Left ventricle myocardium superior (tissue), 1 donor: ENCODE measurements at places on chromosomes 5 and 9.

DNA sequence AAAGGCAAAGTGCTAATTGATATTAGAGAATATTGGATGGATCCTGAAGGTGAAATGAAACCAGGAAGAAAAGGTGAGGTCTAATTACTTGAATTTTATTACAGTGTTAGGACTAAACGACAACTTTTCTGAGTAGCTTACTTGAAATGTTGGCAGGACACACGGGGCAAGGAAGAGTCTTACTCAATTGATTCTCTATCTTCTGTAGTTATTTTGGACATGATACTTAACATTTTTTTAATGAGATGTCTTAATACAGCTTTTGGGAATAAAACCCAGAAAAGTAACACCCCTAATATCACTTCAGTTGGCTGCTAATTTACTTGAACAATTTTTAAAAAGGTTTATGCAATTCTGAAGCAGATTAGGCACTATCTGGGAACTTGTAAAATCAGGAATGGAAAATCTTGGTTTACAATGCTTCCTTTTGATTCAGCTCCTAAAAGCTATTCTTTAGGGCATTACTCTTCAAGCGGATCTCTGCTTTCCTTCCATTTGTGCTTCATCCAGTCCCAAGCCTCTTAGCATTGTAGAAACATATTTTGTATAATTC, 13.7 kb downstream of the SUB1 start:
- no peak for DNase-seq

- no peak for DNase-seq
Observed at GRCh38 chr5:138770977-138771376, 17.8 kb downstream of the CTNNA1 start.

DNA sequence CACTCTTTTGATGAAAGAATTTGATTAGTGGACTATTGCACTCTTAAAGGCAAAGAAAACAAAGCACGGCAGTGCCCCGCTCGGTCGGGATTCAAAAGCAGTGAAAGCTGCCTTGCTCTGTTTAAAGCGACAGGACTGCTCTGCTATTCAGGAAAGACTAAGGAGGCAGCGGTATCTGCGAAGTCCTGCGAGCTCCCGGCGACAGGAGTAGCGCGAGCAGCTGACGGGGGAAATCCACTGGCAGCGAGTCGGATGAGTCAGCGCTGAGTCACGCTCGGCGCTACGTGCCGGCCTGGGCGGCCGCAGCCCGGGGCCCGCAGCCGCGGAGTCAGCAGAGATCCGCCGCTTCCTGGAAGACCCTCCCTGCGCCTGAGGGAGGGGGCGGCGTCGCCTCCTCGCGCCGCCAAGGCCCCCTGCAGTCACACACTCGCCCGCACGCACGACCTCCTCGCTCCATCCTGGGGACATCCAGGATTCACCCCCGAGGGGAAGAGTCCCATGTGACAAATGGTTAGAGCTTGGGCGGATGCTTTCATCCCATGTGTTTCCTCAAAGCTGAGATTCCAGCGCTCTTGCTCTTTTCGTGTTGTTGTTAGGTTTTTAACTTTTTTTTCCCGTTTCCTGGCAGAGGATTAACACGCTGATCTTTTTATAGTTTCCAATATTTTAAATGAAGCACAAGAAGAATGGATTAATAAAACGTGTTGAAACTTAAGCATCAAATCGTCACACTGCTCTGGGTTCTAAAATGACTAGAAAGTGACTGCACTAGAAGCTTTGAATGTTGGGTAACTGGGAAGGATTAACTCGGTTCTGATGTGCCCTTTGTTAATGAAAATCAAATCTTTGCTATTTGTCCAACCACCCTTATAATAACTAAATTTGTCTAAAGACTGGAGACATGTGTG, 102.5 kb downstream of the ARRDC3 start:
- DNase-seq, result peak; percentile 96

DNA sequence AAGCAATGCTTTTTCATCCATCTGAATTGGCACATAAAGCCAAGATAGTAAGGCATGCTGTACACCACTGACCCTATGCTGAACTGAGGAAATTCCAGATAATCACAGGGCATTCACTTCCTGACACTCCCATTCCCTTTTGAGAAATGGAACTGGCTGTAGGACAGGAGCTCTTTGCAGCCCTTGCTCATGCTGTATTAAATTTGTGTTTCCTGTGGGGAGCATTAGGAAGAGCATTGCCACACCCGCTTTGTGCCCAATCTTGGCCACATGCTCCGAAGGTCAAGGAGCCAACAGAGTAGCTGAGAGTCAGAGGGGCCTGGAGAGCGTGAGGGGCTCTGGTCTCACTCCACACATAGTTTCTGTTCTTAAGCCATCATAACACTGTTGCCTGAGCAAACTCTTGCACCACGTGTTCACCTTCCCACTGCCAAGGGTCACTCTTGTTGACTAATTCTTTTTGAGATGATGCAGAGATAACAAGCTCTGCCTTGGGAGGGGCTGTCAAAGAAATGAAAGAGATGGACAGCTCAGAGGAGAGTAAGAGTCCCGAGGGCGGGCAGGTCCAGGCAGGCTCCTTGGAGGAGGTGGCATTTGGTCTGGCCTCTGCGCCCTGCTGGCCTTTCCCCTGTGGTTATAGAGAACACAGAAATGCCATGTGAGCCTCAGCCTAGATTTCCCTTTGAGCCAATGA, 31.7 kb upstream of the ARAP3 start:
- no peak for DNase-seq

DNA sequence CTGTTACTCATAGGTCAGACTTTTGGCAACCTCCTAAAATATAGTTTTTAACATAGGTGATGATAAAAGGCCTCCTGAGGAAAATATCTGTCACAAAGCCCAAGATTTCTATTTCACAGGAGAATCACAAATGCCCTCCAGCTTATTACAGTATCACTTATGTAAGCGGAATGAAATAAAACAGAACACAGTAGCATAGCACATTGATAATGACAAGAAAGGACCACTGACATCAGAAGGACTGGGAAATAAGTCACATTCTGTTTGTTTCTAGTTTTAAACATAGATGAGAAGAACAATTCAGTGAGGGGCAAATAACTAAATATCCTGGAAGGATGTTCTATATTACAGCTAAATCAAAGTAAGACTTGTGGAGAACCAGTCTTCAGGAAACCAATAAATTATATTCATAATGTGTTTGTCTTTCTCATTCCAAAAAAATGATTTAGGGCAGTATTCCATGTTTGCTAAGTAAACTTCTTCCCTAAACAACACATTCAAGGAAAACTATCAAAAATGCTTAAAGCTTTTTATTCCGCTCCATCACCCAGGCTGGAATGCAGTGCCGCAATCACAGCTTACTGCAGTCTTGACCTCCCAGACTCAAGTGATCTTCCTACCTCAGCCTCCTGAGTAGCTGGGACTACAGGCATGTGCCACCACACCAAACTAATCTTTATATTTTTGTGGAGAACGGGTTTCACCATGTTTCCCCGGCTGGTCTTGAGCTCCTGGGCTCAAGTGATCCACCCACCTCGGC, 20.8 kb upstream of the CTNNAL1 start:
- no peak for DNase-seq

DNA sequence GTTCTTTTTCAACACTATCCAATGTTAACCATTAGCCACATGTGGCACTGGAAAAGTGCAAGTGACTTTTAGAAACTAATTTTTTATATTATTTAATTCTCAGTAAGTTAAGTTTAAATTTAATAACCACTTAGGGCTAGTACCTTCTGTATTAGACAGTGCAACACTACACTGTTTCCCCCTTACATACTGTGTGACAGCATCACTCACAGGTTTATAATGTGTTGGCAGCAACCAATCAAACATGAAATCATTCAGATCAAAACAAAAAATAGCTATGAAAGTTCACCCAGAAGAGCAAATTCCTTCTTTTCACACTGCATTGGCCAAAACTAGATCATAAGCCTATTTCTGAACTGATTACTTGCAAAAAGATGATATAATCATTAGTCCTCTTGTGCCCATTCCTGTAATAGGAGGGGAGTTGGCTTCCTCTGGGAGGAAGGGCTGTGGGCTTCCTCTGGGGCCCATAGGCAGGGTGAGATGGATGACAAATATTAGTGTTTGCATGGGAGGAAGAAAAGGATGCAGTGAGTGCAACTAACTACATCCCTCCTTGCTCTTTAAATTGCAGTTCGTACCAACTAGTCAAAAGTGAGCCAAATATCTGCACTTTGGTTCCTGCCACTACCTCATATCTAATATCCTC, 708.1 kb upstream of the RGMB start:
- no peak for DNase-seq

DNA sequence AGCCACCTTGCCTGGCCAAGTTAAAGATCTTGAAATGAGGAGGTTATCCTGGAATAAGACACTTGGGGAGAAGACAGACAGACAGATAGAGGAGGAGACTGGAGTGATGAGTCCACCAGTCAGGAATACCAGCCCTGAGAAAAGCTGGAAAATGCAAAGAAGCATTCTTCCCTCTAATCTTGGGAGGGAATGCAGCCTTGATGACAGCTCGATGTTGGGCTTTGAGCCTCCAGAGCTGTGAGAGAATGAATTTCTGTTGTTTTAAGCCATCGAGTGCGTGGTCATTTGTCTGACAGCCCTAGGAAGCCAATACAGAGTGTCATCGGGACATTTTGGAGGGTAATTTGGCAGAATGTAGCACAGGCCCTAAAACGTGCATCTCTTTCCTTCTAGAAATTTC, 199.1 kb upstream of the IER5L start:
- DNase-seq, result no peak

DNA sequence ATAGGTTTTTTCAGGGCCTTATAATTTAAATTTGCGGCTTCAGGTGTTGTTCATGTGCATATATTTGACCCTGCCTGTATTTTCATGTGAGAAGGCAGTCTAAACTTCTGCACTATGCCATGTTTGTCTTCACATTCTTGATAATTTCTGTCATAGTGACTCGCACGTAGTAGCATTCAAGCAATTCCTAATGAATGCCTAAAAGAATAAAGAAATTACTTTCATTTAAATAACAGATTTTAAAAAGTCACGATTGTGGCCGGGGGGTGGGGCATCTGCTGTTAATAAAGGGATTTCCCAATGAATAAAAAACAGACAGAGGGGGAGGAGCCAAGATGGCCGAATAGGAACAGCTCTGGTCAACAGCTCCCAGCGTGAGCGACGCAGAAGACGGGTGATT, 318.0 kb downstream of the ADAMTS6 start:
- no peak for DNase-seq

DNA sequence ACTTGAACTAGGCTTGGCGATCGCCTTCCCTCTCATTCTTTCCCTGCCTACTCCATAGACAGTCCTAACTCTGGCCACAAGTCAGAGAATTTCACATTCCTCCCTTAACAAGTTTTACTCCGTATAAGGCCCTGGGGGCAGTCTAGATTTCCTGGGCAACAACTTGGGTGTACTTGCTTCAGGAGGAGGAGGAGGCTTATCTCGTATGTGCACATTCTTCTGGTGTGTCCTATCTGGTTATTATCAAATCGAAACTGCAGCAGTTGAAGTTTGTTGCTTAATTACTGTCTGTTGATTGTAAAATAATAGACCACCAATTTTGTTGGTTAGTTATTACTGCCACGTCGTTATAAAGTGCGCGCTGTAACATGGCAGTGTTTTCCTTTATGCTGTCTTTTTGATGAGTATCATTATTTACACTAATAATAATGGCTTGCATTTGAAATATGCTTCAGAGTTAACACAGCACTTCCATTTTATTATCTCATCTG, 42.0 kb downstream of the PIP5K1B start:
- DNase-seq, result no peak

- no peak for DNase-seq
Observed at GRCh38 chr9:137309368-137310188, 7.5 kb upstream of the NRARP start.

GRCh38 chr5:15256485-15256884, 243.5 kb upstream of the FBXL7 start:
- no peak for DNase-seq

GRCh38 chr5:160060001-160060400, 51.1 kb downstream of the TTC1 start:
- DNase-seq, result no peak

DNA sequence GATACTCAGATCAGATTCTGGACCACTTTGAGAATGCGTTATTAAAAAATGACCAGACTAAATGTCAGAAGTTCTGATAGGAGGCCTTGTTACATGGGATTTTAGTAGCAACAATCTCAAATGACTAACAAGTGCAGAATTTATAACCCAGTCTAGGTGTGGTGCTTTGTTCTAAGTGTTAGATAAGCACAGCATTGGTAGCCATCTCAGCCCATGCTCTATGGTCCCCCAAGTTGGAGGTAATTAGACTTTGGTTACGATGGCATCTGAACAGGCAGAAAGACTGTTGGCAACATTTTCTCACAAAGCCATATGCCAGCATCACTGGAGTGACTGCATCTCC, 140.4 kb upstream of the RPS23 start:
- no peak for DNase-seq

GRCh38 chr5:84573017-84573712, 188.5 kb upstream of the EDIL3 start:
- no peak for DNase-seq

GRCh38 chr5:94690778-94691177, 72.3 kb downstream of the SLF1 start:
- no peak for DNase-seq

DNA sequence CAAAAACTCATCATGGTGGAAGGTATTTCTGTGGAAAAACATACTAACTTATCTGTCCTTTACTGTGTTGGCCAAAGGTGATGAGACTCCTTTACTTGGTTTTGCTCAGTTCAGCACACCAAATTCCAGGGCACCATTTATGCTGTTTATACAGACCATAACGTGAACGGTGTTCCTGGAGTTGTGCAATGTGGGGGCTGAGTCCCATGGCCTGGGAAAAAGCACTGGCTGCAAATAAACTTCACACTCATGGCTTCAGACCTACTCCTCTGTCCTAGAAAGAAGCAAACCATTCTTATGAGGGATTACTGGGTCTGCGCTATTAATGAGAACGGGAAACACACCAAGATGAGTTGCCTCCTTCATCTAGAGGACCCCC, 10.4 kb downstream of the FREM1 start:
- no peak for DNase-seq

DNA sequence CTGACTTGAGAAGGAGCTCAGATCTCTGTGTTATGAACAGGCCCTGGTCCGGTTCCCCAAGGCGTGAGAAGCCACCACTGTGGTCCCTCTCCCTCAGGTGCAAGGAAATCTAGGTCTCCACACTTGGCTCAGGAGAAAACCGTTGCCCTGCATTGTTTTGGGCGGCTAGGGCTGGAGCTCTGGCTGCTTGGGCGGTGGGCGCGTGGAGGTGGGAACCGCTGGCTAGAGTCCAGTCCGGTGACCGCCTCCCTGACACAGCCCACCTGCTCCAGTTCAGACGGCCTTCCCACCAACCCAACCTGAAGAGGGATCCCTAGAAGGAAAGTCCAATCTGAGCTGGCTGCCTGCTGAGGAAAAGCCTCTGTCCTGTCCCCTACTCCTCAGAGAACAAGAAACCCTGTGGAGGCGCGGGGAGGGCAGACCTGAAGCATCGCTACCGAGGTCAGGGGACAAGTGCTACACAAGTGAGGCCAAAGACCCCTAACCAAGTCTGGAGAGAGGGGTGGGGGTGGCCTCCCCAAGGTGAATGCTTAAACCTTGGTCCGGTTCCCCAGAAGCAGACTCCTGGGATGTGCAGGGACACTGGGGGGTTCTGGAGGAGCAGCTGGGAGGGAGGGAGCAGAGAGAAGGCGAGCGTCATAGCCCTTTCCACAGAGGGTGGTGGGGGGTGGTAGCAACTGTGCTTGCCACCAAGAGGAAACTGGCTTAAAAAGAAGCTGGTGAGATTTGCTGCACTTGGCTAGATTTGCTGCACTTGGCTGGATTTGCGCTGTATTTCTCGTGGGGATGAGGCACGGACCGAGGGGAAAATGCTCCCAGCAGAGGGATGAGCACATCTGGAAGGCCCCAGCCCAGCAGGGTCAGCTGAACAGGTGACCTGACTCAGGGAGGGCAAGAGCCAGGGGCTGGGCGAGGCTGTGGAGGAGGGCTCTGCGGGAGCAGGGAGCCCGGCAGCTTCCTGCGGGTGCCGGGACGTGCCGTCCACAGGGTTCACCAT, 65.2 kb downstream of the RAPGEF1 start:
- peak; percentile 45 for DNase-seq
